CD4-positive, alpha-beta T cell treated with Interferon alpha-2 for 1 hour (primary cell): ENCODE measurements at places on chromosomes 11 and 22.

DNA sequence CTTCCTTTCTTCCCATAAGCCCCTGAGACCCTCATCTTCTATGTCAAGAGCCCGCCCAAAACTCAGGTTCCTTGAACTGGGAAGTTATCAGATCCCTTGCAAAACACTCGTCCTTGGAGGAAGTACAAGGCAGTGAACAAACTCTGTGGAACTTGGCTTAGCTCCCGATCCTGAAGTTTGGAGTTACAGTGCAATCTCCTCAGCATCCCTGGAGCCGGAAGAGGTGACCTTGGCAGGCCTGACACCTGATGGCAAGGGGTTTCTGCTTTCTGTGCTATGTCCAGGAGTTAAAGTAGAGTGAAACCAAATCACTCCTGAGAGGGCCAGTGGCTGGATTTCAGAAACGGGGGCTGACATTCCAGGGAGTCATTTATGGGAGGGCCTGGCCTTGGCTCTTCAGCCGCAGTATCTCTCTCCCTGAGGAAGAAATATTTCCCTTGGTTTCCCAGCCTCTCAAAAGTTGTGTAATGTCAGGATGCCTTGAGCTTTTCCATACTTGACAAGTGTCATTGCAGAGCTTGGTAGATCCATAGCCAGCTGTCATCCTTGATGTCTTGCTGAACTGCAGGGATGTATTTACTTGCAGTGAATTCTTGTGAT is 1.9 kb upstream of the GRAMD1B start:
- no peak for DNase-seq

DNA sequence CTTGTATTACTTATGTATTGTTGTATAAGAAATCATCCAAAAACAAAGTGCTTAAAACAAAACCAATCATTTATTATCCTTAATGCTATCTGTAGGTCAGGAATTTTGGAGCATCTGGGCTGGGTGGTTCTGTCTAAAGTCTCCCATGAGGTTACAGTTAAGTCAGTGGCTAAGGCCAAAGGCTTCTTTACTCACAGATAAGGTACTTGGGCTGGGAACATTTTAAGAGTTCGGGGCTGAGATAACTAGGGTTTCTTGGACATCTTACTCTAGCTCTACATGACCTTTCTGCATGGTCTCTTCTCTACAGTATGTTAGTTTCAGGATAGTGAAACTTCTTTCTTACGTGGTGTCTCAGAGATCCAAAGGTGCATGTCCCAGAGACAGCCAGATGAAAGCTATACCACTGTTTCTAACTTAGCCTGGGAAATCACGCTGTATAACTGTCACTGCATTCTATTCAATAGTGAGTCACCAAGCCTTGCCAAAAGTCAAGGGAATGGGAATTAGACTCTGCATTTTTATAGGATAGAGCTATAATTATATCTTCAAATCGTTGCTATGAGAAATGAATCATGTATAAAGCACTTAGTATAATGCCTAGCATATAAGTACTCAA is 29.6 kb downstream of the SOX6 start:
- no peak for DNase-seq

DNA sequence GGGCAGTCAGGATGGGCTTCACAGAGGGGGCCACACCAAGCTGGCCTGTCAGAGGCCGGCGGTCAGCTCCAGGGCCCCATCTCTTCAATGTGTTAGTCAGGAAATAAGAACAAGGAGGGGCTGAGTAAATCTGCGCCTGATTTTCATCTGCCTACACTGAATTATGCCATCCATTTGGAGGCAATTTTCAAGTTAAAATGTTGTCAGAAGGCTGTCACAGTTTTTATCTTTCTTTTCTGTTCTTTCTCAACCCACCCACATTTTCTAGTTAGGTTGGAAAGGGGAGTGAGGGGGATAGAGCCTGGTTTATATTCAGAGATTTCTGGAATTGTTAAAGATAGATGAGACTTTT is 18.8 kb downstream of the ADORA2A start:
- DNase-seq = no peak

DNA sequence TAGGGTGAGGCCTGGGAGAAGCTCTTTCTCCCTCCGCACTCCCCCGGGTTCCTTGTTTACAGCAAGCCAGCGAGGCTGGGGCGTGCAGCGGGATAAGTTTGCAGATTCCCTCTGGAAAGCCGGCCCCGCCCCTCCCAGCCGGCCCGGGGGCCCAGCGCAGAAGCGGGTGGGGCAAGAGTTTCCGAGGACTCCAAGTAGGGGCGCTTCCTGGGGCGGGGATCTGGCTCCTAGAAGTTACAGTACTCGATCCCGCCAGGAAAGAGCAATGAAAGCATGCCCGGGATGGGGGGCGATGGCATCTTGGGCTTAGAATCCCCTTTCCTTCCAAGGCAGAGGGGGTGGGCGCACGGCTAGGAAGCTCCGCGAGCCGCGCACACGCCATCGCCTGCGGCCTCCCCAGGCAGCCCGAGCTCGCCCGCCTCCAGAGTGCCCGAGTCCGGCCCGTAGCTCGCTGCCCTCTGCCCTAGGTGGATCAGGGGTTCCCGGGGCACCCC is 385 bp downstream of the TST start:
- DNase-seq = no peak

DNA sequence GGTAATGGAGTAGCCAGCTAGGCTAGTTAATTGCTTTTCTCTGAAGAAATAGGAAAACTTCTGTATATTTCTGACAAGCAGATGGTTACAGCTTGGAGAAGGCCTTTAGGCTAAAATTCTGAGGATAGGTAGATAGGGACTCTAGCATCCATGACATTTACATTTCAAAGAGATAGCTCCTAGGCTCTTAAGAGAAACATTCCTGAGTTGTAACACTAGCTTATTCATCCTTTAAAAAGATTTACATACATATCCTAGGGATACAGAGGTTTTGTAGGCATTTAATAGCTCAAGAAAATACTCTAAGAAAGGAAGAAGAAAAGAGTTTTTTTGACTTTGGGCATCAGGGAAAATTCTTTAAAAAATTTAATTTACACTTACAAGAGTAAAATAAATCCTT is 130.9 kb upstream of the CCDC179 start:
- DNase-seq = no peak
